T-cell (primary cell): ENCODE measurements at places on chromosomes 11 and 22.

DNA sequence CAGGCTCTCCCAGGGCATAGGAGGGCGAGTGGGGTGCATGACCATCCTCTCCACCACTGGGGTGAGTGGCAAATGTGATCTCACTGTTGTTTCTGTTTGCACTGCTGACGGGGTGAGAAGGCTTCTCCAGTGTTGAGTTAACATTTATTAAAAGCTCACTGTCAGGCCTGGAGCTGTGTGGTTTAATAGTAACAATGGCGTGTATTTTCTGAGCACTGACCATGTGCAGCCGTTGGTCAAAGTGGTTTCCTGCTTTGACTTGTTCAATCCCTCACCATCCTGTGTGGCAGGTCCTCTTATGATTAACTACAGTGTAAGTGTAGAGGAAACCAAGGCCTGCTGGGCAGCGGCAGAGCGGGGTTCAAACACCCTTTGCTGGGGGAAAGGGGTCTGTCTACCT, 4.4 kb downstream of the A4GALT start:
- DNase-seq = no peak

DNA sequence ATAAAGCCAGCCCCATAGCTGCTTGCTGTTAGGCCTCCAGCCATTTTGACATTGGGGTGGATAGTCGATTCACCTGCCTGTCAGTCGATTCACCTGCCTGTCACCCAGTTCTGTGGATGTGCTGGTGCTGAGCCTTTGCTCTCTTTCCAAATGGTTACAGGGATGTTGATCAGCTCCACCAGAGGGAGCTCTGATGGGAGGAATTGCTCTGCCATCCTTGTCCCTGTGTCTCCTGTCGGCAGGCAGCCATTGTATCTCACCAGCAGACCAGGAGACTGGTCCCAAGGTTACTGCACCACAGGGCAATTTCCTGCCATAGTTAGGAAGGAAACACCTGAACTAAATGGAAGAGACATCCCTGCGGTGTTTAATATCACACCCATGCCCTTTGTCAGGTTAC, 6.1 kb downstream of the MPEG1 start:
- no peak for DNase-seq

DNA sequence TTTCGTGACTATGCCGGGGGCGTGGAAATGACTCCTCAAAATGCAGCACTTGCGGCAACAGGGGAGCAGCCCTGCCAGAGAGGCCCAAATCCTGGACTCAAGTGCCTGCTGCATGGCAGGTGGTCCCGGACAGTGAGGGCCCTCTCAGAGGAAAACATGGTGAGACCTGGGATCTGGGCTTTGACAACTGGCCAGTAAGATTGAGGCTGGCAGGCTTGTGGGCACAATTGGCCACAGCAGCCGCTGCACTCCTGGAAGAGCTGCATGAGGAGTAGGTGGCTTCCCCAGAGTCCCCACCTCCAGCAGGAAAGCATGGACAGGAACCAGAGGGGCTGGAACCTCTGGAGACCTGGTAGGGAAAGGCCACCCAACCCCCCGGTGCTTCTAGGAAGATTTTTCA, 13.4 kb downstream of the LINC01488 start:
- no peak for DNase-seq

DNA sequence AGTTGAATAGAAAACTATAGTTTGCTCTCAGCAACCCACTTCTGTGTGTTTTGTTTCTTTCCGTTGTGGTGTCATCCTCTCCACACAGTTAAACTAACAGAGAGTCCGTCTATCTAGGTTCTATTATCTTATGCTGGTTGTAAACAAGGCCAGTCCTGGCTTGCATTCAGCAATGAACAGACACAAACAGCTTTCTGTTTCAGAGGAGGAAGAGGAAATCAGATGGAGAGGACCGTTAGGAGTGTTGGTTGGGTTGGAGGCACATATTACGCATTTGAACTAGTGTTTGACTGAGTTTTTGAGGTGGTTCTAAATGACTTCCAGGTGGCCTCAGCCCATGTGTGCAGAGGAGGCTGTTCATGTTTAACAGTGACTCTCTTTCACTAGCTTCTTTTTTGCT, 129.5 kb upstream of the SORL1-AS1 start:
- no peak for DNase-seq

GRCh38 chr11:47106798-47107411, 69.8 kb downstream of the ARFGAP2 start:
- DNase-seq = no peak

DNA sequence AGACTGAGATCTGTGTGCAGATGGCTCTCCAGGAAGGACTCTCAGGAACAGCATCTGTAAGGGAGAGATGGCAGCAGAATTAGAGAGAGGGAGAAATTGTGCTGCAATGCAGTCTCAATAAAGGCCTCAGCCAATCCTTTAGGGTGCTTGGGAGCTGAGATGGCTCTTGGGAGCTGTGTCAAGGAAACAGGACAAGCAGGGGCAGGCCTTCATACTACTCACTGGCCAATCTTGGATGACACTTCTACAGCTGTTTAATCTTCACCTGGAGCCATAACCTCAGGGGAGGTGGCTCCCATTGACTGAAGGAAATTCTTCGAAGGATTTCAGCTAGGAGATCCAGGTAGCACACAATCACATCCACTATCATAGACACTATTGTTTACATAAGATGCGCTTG, 10.0 kb downstream of the OR5B21 start:
- no peak for DNase-seq

GRCh38 chr22:48593551-48593950, 1234.1 kb downstream of the BRD1 start:
- DNase-seq = no peak

- no peak for DNase-seq
These were observed 5.4 kb downstream of the SCGB1C1 start for GRCh38 chr11:198236-198806.

DNA sequence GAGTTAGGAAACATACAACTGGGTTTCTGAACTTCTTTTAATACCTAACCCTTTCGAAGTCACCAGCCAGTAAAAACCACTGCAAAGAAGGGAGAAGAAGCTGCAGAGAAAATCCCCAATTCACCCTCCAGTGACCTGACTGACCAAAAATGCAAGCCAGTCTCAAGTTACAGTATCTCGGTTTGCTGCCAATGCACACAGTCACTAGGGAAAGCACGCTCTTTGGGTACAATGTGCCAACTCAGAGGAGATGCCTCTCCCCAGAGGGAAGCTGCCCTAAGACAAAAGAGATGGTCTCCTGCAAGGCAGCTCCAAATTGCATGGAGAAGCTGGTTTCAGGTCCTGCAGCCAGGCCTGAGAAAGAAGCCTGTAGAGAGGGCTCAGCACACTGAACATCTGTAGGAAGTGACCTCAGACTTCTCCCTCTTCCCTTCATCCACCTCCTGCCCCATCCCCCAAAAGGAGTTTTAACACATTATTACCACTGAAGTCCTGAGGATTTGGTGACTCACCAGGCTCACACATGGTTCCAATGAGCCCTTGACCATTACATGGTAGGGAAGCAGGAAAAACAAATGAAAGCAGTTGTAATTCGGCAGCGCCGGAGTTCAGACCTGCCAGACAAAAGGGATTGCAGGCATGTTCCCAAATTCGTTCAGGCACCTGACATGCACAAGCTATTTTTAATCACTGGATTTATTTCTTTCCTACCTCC, 90.1 kb downstream of the ETS1 start:
- DNase-seq = no peak

- no peak for DNase-seq
These were observed 124.3 kb upstream of the OR9Q1 start for GRCh38 chr11:57899378-57899777.

- DNase-seq = no peak
These were observed 9.4 kb upstream of the RTCB start for GRCh38 chr22:32421484-32421883.

DNA sequence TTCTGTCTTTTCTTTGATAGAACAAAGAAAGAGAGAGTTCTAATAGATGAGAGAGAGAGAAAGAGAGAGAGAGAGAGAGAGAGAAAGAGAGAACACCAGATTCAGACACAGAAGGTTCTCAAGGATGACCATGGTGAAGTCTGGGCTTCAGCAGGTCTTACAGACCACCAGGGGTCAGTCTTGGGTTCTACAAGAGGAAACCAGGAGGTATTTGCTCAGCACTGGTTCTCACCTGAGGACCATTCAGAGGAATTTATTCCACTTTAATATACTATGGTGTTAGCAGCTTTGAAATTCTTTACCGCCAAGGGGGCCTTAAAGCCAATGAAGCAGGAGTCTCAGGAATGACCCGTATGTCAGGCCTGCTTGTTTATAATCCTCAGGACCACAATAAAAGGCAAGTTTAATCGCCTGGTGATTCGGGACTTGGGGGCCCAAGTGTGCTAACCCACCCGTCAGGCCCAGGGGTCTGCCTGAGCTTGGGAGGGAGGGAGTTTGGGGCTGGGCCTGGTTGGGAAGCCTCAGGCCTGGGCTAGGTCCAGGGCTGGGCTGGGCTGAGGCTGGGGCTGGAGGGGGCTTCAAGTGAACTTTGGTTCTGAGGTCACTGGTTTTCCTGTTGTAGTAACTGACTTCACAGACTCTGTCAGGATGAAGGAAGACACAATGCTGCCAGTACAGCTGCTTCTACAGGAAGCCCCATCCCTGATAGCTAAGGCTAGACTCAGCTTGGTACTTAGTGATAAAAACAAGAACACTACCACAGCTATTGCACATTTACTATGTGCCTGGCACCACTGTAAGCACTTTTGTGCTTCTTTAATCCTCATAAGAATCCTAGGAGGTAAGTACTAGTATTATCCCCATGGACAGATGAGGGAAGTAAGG, 179.2 kb upstream of the ZBED5 start:
- DNase-seq = no peak

- DNase-seq = no peak
These were observed 353.8 kb downstream of the TMEM135 start for GRCh38 chr11:87391496-87391895.
